Lung microvascular endothelial cell (primary cell): ENCODE measurements at places on chromosomes 12 and 14. TPM values are rescaled to one million over a fixed set of nuclear protein-coding genes. Genes with fewer than 3 reads are reported as not detected.
A peak's percentile ranks its signal among the peaks of the same experiment; 100 is the strongest.

The CD163 gene
- total RNA-seq, result under 0.01 TPM in 1 of 2 replicates, not detected in the other

The MIS18BP1 gene
- total RNA-seq, result 25.1 and 40.1 TPM in 2 replicates

The GPR68 gene
- 0.20 and 0.44 TPM in 2 replicates for total RNA-seq

The ABCC9 gene
- under 0.01 TPM in 2 replicates for total RNA-seq

The IL22 gene
- not detected in 2 replicates for total RNA-seq

The RPL10L gene
- total RNA-seq, result not detected in 2 replicates

The NINJ2 gene
- 0.79 and 1.7 TPM in 2 replicates for total RNA-seq

The SMCO2 gene
- total RNA-seq, result 0.20 and 0.22 TPM in 2 replicates

The TAS2R42 gene
- total RNA-seq, result not detected in 2 replicates

The KITLG gene
- total RNA-seq, result 1.8 and 10.7 TPM in 2 replicates

The TAMALIN gene
- total RNA-seq, result 17.9 and 26.4 TPM in 2 replicates

DNA sequence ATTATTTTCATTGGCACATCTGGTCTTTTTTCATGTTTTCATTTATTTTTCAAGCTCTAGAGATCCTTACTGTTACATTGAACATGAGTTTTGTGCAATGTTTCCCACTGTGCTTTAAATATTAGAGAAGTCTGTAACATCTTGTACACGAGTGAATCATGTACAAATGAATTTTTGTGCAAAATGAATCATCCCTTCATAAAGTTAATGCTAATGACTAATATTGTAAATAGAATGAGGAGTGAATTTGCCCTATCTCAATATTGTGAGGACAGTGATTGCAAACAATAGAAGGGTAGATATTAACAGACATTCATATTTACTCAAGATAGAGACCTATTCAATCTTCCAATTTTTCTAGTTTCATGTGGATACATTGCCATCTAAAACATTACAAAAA is 463.3 kb upstream of the FOXG1 start:
- DNase-seq, result no peak

DNA sequence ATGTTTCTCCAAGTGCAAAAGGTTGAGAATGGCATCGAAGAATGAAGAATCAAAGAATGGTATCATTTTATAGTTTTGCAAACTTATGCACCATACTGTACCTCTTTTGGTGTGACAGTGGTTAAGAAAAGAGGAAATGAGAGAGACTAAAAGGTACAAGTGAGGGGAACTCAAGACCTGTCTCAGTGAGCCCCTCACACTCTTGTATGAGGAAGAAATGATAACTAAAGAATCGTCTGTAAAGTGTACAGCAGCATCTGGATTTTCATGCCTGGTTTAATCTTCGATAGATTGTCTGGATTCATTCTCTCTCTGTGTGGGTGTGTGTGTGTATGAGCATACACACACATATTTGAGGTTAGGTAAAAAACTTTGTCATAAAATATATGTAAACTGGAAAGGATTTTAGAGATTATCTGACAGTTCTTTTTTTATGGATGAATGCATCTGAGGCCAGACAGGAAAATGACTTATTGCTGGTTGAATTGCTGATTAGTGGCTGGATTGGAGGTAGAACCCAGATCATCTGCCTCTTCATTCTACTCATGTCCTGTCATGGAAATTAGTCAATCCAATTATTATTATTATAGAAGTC is 16.0 kb upstream of the SLC38A2 start:
- DNase-seq, result no peak

GRCh38 chr12:42372154-42372791 is 46.3 kb downstream of the PPHLN1 start:
- peak; percentile 71 for DNase-seq

GRCh38 chr12:9214534-9214933 is 6.3 kb upstream of the PZP start:
- no peak for DNase-seq

GRCh38 chr12:105189293-105189692 is 46.7 kb downstream of the APPL2 start:
- no peak for DNase-seq

DNA sequence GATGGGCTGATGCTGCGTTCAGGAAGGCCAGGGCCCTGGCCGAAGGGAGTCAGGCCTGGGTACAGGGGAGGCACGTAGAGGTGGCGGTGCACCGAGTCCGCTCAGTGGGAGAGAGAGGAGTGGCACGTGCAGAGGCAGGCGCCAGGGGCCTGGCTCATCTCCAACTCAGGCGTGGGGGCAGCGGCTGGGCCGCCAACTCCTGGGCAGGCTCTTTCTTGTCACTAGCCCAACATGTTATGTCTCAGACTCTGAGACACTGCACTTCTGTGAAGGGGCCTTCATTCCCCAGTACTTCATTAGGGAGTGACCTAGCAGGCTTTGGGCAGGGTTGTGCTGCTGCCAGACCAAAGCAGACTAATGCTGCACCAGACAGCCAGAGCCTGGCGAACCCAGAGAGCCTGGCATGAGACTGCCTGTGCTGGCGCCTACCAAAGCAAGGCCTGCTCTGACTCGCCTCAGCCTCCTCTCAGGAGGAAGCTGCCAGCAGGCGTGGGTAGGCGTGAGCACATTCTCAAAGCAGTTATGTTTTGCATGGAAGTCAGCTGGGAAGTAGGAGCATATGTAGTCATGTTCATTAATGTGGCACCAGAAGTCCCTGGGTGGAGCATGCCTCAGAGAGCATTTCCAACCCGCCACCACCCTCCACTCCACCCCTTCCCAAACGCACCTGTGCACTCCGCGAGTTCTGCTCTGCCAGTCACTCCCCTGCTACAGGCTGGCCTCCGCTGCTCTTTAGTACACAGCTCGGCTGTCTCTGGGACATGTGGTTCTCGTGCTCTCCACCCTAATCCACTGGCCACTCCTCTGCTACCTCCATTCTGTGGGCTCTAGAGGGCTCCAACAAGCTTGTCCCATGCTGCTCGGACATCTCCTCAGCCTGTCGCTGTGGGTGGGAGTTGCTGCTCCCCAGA is 9.7 kb downstream of the CKB start:
- peak; percentile 37 for DNase-seq

GRCh38 chr14:87131879-87132278 is 861.1 kb downstream of the GALC start:
- DNase-seq, result no peak

DNA sequence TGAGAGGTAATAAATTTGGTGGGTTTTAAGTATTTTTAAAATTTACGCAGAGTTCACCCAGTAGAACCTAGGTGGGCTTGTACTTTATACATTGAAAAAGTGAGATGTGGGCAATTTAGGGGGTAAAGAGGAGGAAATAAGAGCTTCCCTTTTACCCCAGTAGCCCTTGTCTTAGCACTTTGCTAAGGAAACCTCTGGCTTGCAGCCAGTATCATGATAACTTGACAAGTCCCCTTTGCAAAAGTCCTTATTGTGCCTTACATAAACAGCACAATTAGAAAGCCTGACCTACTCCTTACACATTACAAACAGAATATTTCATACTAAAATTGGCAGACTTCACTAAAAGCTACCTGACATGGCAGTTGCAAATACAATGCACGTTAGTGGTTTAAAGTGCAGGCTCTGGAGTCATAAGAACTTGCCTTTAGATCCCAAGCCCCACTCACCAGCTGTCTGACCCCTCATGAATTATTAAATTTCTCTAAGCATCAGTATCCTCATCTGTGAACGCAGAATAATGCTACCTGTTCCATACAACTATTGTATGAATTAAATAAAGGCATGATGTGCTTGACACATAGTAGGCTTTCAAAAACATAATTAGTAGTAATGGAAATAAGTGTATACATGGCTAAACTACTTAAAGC is 53.2 kb upstream of the NELL2 start:
- DNase-seq, result no peak

GRCh38 chr12:83462419-83462818 is 775.7 kb downstream of the TMTC2 start:
- DNase-seq, result no peak

- DNase-seq, result no peak
These were observed 69.3 kb upstream of the C14orf180 start for GRCh38 chr14:104510216-104510615.

DNA sequence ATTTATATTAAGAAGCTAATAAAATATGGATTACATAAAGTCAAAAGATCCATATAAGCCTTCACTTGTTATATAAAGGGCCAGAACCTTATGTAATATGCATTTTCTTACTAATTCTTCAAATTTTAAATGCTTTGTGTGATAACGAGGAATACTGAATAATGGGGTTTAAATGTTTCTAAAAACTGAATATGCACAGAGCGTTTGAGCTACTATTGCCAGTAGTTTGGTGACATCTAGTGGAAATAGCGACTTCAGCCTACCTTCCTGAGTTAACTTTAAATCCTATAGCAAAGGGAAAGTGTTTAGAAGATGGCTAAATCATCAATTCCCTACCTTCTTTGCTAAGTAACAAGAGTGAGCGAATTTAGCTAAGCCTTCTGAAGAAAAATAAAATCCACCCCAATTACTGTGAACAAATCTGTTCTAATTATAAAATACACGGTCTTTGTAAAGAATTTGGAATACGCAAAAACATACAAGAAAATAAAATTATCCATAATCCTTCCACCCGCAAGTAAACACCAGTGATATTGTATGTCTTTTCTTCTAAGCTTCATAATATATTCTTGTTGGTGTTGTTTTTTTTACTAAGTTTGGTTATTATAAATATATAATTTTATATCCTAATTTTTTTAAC is 115.5 kb upstream of the G2E3 start:
- DNase-seq, result peak; percentile 28

DNA sequence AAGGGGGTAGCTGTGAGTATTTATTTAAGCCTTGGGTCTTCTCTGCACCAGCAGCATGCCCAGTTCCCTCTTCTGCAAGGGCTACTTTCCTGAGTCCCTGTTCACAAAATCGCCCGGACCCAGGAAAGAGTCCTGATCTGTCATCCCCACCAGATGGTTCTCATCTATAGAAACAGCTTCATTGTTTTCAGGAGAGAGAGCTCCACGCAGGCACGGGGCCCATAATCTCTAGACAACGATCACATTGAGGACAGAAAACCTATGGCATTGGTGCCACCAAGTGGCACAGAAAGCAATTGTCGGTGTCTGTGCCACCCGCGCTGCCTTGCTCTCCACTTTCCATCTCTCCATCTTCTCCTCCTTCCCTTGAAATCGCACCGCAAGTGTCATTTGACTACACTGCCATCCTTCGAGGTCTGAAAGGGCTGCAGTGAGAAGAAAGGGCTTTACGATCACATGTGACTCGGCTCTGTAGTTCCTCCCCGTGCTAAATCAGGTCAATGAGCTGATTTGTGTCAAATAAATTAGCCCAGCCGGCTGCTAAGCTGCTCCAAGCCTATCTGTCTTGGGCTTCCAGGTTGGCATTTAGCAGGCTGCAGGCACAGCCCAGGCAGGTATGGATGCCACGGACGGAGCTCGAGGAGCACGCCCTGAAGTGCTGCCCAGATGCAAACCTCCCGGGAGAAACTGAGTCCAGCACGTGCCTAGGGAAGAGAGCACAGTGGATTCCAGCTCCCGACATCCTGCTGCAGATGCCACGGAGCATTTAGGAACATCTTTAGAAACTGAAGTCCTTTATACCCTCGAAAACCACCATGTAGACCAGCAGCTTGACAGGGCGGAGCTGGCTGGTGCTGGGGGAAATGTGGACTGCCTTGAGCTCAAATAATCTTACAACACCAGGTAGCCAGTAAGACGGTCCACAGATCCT is 28.8 kb downstream of the SPRING1 start:
- DNase-seq, result peak; percentile 77

GRCh38 chr14:32567543-32568384 is 238.7 kb downstream of the AKAP6 start:
- DNase-seq, result no peak

DNA sequence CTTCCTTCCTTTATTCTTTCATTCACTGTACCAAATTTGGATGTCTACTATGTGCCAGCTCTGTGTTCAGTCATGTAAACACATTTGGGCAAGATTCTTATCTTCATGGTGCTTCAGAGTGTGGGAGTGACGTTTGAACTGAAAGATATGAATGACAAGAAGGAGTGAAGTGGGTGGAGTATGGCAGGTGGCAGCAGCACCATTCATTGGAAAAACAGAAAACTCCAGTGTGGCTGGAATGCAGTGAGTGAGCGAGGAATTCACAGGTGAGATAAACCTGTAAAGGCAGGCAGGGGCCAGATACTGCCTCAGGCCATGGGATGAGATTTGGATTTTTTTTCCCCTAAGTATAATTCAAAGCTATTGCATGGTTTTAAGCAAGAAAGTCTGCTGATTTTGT is 140.7 kb upstream of the CCDC198 start:
- no peak for DNase-seq

DNA sequence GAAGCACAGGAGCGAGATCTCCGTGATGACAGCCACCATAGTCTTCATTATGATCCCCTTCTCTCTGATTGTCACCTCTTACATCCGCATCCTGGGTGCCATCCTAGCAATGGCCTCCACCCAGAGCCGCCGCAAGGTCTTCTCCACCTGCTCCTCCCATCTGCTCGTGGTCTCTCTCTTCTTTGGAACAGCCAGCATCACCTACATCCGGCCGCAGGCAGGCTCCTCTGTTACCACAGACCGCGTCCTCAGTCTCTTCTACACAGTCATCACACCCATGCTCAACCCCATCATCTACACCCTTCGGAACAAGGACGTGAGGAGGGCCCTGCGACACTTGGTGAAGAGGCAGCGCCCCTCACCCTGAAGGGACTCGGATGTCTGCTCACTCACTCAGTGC is 775 bp downstream of the OR10P1 start:
- no peak for DNase-seq

DNA sequence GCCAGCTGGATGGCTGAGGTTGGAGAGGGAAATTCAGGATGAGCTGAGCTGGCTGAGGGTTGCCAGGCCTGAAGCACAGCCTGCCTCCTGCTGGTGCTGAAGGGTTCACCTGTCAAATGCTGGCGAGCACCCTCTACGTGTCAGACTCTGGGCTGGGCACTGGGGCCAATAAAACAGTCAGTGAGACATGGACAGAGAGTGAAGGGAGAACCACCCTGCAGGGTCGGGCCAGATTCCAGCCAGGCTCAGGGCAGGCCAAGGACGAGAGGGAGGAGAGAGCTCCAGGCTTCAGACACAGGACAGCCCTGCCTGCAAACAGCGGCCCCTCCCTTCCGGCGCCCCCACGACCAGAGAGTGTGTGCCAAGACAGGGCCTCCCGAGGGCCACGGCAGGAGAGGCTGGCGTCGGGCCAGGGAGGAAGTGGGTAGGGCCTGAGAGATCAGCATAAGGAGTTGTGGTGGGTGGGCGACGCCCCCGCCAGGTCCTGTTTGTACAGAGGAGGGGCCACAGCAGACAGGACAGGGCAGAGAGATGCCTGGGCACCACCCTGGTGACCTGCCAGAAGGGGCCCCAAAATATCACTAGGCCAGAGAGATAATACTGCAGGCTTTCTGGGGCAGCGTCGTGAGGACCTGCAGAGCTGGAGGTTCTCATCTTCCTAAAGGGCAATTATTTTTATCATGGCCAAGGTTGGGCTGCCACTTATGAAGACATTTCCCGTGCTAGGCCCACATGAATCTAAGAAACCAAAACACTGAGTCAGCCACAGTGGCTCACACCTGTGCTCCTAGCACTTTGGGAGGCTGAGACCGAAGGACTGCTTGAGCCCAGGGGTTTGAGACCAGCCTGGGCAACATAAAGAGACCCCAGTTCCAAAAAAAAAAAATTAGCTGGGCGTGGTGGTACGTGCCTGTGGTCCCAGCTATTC is 73.1 kb upstream of the GPR68 start:
- DNase-seq, result peak; percentile 31

- no peak for DNase-seq
These were observed 59.9 kb upstream of the PPP4R3A start for GRCh38 chr14:91570021-91570420.
